Germinal center (tissue), 1 donor: ENCODE measurements at places on chromosomes 1 and 21.

- no peak for DNase-seq
Measured at GRCh38 chr1:206839857-206840256, 25.6 kb upstream of the IL20 start.

- no peak for DNase-seq
Measured at GRCh38 chr1:9835758-9836631, 12.2 kb upstream of the CLSTN1 start.

DNA sequence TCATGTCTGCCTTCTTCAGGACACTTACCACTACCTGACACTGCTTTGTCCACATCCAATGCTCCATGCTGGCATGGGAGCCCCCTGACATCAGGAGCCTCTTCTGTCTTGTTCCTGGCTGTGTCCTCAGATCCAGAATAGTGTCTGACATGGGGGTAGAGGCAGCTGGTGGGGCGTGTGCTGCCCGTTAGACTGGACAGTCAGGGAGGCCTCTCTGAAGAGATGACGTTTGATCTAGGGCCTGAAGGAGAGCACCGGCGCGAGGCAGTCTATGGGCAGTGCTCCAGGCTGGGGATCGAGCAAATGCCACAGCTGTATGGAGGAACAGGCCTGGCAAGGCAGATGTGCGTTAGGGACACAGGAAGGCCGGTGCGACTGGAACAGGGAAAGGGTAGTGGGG, 16.6 kb downstream of the SLC9A1 start:
- DNase-seq: no peak

GRCh38 chr1:101065575-101065974, 40.0 kb upstream of the DPH5 start:
- DNase-seq: no peak

DNA sequence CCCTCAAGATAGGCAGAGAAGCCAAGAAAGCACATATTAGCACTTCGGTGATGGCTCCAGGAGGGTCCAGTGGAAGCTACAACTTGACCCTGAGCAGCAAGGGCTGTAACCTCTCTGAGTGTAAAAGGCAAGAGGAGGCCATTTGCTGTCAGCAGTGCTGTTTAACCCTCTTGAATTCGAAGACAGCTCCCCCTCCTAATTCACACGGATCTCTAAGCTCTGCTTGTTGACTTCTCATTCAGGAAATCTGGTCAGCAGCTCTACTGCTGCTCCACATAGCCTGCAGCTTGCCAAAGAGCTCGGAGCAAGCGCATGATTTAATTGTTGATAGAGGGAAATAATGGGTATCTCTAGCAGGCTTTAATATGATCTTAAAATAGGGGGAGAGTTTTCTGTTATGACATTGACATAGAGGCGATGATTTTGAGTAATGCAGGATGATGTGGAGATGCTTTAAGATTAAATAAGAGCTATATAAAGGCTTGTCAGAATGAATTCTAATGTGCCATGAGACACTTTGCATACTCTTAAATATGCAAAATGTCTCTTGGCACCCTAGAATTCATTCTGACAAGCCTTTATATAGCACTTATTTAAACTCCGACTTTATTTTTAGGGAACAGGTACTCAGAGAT, 79.4 kb upstream of the USH2A start:
- DNase-seq: no peak

GRCh38 chr1:204623894-204624361, 61.6 kb downstream of the LRRN2 start:
- peak; percentile 16 for DNase-seq

DNA sequence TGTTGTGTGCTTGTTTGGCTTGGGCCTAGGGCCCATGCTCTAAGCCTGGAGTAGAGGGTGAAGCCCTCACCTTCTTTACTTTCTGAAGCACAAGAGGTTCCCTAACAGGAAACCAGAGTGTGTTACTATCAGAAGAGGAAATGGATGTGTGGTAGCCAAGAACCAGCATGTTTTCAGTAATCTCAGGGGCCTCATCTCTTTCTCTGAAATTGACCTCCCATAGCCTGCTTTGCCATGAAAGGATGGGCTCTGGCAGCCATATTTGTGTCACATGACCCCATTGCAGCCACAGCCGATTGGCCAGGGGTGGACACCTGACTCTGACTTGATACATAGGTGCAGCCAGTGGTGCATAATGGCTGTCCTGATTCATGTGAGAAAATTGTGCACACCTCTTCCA, 18.6 kb downstream of the A3GALT2 start:
- DNase-seq: no peak

DNA sequence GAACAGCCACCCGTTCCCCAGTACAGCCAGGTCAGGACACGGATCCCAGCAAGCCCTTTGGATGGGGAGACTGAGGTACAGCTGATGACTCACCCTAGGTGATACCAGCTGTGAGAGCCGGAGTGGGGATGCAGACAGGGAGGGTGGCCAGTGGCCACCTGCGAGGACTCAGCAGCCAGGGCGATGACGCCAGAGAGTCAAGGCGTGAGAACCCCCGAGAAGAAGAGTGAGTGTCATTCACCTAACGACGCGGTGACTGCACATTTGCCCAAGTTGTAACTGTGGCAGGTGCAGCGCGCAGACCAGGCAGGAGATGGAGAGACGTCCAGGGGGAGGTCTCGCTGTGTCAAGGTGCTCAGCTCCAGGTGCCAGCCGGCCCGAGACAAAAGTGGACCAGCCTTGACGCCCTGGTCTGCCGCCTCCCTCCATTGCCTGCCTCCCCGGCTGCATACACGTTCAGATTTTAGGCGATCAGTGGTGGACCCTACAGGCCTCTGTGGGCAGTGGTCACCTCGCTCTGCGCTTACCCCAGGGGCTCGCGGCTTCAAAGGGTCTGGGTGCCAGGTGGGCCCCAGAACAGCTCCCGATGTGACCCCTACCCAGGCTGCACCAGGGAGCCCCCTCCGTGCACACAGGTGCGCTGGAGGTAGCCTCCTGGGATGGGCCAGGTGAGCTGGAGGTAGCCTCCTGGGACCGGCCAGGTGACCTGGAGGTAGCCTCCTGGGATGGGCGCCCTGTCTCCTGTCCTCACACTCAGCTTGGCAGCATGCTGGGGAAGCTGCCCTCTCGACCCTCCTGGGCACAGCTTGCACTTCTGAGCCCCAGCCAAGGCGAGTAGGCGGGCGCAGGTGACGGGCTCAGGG, 11.9 kb downstream of the LRRC3 start:
- no peak for DNase-seq

DNA sequence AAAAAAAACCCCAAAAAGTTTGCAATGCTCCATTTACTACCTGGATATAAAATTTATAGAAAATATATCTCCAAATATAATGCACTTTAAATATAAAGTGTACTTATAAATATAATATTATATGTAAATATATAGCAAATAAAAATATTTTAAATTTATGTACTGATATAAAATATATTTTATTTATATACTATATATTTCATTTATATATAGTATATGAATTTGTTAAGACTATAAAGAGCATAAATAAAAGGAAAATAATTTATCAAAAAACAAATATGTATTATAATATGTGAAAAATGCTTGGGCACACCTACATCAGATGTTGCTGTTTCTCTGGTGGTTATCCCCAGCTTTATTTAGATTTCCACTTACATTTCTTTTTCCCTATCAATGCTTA, 71.0 kb upstream of the ZBTB18 start:
- DNase-seq: no peak
